DMS53 (cell line): ENCODE measurements at places on chromosomes 16 and 17.

- DNase-seq: no peak
Observed at GRCh38 chr16:85979605-85980004, 80.6 kb downstream of the IRF8 start.

DNA sequence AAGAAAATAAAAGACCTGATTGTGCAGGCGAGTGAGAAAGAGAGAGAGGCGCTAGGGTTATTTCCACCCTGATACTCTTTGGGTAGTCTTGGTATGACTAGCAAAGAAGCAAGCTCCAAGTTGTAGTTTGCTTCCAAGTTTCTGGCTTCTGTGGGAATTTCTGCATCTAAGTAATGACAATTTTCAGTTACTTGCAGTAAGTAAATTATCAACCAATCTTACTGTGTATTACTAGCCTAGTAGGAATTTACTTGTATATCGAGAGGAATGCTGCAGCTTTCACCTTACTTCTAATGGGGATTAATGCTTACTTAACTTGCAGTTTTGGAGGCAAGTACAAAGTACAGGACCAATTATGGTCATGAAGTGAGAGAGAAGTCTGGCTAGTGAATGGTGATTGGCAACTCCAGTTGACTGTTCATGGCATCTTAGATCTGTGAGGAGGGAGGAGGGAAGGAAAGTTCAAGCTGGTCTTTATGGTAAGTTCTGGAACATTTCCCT, 31.9 kb downstream of the TENT4B start:
- no peak for DNase-seq

GRCh38 chr16:85205747-85206471, 93.6 kb upstream of the CIBAR2 start:
- peak; percentile 32 for DNase-seq

DNA sequence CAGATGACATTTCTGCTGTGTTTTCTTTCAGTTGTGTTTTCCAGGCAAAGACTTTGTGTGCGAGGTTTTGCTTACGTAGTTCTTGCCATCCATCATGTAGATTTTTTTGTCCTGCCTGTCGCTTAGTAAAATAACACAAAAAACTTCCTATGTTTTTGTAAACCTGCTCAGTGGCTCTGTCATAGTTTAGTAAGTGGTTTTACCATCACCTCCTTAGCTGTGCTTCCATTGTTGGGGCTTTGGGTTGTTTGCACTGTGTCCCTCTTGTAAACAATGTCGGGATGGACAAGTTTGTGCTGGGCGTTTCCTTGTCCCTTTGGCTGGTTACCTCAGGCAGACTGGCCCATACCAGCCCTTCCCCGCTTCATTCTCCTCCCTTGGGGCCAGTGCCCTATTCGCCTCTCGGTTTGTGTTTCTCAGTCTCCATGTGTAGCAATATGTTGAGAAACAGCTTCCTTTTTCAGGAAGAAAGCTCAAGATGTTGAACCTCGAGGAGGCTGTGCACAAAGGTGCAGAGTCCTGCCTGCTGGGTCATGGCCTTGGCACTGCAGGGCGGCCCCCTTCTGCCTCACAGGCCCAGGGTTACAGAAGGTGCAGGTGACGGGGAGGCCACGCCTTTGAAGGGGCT, 74.6 kb downstream of the KSR1 start:
- peak; percentile 89 for DNase-seq

DNA sequence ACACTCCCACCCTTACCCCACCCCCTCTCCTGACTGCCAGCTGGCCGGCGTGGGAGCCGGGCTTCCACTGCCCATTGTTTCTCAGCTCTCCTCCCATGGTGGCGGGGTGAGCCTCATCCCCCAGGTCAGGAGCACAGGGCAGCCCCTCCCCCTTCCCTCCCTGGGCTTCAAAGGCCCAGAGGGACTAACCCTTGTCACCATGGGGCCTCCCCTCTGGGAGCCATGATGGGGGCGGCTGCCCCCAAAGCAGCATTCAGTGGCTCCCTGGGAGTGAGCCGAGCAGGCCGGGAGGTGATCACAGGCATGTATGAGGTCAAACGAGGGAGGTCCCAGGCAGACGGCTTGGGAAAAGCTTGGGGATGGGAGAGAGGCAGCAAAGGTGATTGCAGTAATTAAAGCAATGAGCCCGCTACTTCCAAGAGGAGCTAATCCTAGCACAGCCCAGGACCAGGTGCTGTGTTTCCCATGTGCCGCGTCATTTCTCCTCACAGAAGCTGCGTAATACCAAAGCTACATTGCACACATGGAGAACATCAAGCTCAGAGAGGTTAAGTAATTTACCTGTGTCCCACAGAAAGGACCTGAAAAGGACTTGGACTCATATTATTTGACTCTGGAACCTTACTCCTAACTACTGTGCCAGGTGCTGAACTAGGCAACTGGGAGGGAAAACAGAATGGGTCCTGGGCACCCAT, 24.5 kb downstream of the CDK5RAP3 start:
- DNase-seq: no peak

- no peak for DNase-seq
Observed at GRCh38 chr16:54962045-54962444, 31.4 kb downstream of the IRX5 start.

GRCh38 chr16:75703306-75703705, 2.0 kb upstream of the DUXB start:
- DNase-seq: no peak

DNA sequence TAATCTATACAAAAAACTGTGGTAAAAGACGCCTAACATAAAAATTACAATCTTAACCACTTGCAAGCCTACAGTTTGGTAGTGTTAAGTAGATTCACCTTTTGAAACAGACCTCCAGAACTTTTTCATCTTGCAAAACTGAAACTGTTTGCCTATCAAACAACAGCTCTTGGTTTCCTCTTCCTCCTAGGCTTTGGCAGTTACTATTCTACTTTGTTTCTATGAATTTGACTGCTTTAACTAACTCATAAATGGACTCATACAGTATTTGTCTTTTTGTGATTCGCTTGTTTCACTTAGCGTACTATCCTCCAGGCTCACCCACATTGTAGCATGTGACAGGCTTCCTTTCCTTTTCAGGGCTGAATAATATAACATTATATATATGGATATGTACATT, 97.0 kb downstream of the PRKCA start:
- no peak for DNase-seq

DNA sequence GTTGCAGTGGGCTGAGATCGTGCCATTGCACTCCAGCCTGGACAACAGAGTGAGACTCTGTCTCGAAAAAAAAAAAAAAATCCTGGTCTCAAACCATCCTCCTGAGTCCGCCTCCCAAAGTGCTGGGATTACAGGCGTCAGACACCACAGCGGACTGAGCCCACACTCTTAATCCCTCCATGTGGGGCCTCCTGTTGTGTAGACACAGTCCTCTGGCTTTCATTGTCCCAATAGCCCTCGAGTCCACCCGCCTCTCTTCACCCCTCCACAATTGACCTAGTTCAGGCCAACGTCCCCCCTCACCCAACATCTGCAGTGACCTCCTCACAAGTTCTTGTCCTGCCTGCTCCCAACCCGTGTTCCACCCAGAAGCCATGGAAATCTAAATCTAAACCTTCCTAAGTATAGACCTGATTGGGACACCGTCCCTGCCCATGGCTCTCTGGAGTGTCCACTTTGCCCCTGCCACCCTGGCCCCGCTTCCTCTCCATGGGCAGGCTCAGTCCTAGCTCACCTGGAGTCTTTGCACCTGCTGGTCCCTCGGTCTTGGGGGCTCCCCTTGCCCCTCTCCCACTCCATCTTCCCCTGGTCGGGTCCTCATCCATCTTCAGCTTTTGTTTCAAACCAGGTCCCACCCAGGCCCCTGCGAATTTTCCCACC, 46.7 kb downstream of the HAPSTR1 start:
- no peak for DNase-seq

- peak; percentile 82 for DNase-seq
Observed at GRCh38 chr17:68777243-68777855, 176.2 kb upstream of the FAM20A start.

DNA sequence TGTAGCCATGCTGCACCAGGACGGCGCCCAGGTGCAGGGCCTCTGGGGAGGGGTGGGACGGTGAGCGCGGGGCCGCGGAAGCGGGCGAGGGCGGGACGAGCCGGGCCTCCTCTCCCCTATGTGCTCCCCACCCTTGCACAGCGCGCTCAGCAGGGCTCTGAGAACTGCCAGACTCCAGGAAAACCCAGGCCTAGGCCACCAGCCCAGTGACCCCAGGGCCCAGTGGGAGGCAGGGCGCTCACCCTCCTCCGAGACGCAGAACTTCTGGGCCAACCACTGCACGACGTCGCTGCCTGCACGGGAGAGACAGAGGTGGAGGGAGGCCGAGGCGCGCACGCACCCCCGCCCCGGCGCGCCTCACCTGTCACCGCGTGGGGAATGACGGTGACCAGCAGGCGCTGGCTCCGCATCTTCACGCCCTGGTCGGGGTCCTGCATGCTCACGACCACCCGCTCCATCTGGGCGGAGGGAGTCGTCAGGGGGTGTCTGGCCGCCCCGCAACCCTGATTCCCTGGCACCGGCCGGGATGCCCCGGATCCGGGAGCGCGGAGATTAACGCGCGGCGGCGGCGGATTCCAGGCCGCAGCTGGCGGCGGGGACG, 603 bp downstream of the RGS11 start:
- peak; percentile 61 for DNase-seq

DNA sequence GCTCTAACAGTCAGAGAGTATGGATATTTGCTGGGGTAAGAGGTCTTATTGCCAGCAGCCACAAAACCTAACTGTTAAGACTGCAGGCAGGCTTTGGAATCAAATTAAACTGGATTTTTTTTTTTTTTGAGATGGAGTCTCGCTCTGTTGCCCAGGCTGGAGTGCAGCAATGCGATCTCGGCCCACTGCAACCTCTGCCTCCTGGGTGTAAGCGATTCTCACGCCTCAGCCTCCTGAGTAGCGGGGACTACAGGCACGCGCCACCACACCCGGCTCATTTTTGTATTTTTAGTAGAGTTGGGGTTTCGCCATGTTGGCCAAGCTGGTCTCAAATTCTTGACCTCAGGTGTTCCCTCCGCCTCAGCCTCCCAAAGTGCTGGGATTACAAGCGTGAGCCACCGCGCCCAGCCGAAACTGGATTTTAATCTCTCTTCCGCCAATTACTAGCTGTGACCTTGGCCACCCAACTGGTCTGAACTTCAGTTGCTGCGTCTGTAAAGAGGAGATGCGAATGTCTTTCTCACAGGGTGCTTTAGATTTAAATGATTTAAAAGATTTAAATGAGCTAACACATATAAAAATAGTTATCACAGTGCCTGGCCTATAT, 842 bp downstream of the MRPL10 start:
- DNase-seq: no peak

DNA sequence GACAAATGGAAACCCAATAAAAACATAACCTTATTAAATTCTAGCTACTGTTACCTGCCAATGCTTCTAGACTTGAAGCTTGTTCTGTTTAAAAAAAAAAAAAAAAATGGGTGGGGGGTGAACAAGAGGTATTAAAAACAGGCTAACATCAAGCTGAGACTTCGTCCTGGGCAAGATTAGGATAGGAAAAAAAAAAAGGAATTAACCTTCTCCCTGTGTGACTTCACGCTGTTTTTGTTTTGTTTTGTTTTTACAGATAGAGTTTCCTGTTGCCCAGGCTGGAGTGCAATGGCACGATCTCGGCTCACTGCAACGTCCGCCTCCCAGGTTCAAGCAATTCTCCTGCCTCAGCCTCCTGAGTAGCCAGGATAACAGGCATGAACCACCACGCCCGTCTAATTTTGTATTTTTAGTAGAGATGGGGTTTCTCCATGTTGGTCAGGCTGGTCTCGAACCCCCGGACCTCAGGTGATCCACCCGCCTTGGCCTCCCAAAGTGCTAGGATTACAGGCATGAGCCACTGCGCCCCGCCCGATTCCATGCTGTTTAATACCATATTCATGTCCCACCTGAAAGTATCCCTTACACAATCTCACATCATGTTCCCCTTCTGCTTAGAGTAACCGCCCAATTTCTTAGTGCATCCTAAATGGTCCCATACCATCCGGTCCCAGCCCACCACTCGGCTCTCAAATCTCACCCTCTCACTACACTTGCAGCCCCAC, 2.2 kb downstream of the USP31 start:
- DNase-seq: no peak

GRCh38 chr17:78965491-78965924, 14.2 kb downstream of the LGALS3BP start:
- no peak for DNase-seq

DNA sequence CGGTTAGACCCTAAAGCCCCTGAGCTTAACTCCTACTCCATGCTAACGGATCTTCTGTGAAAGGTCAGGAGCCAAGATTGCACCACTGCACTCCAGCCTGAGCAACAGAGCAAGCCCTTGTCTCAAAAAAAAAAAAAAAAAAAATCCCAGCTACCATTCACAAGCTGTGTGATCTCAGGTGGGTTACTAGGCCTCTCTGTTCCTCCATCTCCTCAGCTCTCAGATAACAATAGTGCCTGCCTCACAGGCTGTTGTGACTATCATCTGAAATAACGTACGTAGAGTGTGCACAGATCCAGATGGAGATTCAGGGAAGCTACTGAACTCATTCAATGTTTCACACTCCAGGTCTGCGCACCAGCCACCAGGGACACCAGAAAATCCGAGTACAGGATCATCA, 57.8 kb downstream of the C16orf95 start:
- DNase-seq: no peak

DNA sequence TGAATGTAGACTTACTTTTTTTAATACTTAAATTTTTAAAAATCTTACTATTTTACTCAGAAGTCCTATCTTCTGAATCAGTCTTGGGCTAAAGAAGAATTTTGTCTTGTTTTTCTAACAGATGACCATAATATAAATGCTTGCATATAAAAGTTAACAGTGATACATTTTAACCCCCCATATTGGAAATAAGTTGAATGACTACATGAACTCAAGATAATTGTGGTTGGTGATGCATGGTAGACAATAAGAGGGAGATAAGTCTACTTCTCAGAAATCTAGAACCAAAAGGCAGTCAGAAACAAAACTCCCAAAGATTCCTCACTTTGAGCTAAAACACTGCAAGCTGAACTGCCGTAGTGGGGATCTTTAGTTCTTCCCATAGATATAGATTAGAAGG, 868.4 kb upstream of the SOX9 start:
- DNase-seq: no peak

DNA sequence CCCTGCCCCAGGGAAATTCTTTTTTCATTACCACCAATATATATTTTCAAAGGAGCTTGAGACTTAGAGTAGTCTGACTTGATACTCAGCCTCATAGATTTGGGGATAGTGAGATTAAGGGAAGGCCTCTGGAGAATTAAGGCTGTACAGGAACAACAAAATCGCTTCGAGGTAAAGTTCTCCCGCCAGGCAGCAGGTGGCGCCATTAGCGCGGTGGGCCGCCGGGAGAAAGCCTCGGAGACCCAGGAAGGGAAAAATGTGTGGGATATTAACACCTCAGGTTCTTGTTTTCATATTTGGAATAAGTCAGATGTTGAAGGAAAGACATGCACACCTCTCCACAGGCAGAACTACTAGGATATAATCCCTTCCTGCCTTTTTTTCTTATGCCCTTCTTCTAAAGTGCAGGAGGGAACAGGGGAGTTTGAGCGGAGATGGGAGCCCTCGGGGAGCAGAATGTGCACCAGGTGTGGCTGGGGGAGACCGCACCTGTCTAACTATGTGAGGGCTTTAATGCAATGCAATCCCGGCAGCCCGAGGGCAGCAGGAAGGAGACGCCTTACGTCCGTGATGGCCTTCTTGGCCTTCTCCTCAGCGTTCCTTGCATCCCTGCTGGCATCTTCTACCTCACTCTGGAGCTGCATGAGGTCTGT, 25.9 kb downstream of the MYH3 start:
- peak; percentile 1 for DNase-seq

GRCh38 chr17:38454532-38454931, 26.3 kb downstream of the ARHGAP23 start:
- DNase-seq: peak; percentile 48
